ENCODE measurements at places on chromosomes 5 and 9. TPM values are rescaled to one million over a fixed set of nuclear protein-coding genes. Genes with fewer than 3 reads are reported as not detected.

DDX4 gene
- total RNA-seq = 0.42 TPM

LRRC19 gene
- total RNA-seq = 0.11 TPM

GGTA1 gene
- total RNA-seq = 10.2 TPM

IFNA13 gene
- not detected for total RNA-seq

BNIP1 gene
- total RNA-seq = 15.1 TPM

Data from urinary bladder (tissue), 4 donors.